Inflammatory macrophage treated with lipopolysaccharide for 4 hours (primary cell): ENCODE measurements at places on chromosomes 4 and X.

GRCh38 chr4:39410415-39410814 is 3.7 kb downstream of the KLB start:
- DNase-seq, result no peak

DNA sequence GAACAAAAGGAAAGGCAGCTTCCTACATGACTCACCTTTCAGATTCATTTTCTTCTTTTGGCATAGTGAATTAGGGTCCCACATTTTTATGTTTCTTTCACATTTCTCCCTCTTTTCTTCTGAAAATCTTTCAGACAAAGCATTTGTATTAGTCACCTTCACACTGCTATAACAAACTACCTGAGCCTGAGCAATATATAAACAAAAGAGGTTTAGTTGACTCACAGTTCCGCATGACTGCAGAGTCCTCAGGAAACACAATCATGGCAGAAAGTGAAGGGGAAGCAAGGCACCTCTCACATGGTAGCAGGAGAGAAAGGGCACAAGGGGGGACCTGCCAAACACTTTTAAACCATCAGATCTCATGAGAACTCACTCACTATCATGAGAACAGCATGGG is 36.9 kb downstream of the MAGEA9 start:
- DNase-seq, result no peak

GRCh38 chr4:165085946-165086345 is 26.7 kb downstream of the TMEM192 start:
- DNase-seq, result peak; percentile 18

- peak; percentile 4 for DNase-seq
These were observed 661.6 kb downstream of the RAPGEF2 start for GRCh38 chr4:159764343-159764952.
